ENCODE measurements at places on chromosomes 12 and 14. TPM values are rescaled to one million over a fixed set of nuclear protein-coding genes. Genes with fewer than 3 reads are reported as not detected.

- no peak for DNase-seq
These were observed 1.1 kb upstream of the ATP23 start for GRCh38 chr12:57940052-57940914.

AQP6 gene
- not detected for total RNA-seq

DNA sequence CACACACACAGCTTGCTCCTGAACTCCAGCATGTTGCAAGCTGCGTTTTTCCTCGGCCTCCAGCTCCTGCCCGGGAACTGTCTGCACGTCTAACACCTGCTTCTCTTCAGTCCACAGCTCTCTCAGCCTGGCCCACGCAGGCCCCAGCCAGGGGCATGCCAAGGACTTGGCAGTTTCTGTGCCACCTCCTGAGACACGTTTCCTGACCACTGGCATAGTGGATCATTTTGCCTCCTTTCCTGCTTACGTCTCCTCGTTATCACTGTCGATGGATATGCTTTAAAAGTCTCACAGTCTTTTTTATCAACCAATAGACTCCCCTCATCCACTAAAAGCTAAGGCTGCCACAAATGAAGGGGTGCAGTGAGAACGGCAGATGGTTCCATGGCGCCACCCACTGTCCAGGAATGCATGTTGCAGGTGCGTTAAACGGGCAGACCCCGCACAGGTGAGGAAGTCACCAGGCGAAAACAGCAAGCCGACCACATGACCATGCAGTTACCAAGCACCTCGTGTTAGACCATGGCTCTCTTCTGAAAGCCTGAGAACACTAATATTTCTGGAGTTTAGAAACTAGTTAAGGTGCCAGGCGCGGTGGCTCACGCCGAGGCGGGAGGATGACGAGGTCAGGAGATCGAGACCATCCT lies 14.7 kb upstream of the TEAD4 start:
- DNase-seq = peak; percentile 60

DNA sequence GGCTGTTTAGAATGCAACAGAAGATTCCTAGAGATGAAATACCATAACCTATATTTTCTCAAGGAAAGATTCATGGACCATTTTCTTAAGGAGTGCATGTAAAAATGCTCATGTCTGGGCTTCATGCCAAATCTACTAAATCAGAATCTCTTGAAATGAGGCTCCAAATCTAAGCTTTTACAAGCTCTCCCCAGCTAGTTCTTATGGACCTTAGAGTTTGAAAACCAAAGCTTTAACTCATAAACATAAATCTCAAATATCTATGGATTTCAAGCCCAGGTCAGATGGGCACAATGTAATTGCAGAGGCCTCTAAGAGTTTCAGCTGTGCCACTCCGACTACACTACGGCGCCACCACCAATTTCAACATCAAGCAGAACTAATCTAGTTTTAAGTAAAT lies 117.3 kb upstream of the CAND1 start:
- no peak for DNase-seq

ADCK1 gene
- 5.7 TPM for total RNA-seq

CMTM5 gene
- 1.6 TPM for total RNA-seq

- no peak for DNase-seq
These were observed 74.2 kb upstream of the MBIP start for GRCh38 chr14:36394593-36394992.

GLIPR1L2 gene
- 0.41 TPM for total RNA-seq

DNA sequence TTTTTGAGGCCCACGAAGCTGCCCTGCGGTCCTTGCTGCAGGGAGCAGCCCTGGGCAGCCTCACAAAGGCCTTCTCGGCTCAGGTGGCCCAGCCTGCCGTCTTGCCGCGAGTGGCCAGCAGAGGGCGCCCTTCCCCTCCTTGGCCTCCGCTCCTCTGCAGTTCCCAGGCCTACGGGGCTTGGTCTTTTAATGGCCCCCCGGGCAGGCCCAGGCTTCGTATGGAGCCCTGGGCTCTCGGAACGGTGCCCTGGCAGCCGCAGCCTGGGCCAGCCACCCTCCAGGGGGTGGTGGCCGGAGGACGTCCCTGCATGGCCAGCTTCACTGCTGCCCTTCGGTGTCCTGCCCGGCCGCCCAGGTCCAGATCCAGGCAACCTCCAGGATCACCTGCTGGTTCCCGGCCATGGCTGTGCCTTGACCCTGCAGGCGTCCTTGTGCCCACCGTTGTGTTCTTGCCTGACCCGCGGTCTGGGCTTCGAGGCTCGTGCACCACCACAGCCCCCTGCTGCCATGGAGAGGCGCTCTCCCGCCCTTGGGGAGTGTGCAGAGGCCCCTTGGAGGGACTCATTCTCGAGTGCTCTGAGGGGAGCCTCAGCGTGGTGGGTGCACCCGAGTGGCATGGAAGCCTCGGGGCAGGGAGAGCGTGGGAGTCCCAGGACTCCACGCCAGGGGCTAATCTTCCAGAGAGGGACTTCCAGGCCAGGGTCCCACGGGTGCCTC lies 9.4 kb downstream of the ASPG start:
- peak; percentile 88 for DNase-seq

- no peak for DNase-seq
These were observed 75.4 kb downstream of the IFT81 start for GRCh38 chr12:110199339-110200123.

GRCh38 chr12:68364328-68364727 lies 32.2 kb upstream of the MDM1 start:
- no peak for DNase-seq

DNAI7 gene
- total RNA-seq = 3.7 TPM

GRCh38 chr14:72610096-72610830 lies 283.6 kb downstream of the DPF3 start:
- no peak for DNase-seq

KIF5A gene
- 42.8 TPM for total RNA-seq

GRCh38 chr12:24821691-24822090 lies 127.2 kb downstream of the BCAT1 start:
- no peak for DNase-seq

TSPAN11 gene
- 2.9 TPM for total RNA-seq

- DNase-seq = no peak
These were observed 165.6 kb downstream of the ZFP36L1 start for GRCh38 chr14:68627050-68627867.

ISM2 gene
- total RNA-seq = 1.2 TPM

DNA sequence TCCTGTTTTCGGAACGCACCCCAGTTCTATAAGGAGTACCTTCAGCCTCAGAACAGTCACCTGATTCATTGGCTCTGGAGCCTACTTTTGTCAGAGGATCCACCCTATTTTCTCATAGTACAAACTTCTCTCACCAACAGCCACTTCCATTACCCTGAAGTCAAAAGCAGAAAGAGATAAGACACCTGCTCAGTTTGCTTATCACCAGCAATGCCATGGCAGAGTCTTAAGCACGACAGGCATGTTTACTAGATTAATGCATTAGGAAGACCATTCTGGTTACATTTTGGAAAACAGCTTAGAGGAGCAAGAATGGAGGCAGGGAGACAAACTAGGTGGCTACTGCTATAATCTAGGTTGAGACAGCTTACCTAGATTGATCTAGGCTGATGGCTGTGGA lies 67.7 kb downstream of the GXYLT1 start:
- no peak for DNase-seq

DNA sequence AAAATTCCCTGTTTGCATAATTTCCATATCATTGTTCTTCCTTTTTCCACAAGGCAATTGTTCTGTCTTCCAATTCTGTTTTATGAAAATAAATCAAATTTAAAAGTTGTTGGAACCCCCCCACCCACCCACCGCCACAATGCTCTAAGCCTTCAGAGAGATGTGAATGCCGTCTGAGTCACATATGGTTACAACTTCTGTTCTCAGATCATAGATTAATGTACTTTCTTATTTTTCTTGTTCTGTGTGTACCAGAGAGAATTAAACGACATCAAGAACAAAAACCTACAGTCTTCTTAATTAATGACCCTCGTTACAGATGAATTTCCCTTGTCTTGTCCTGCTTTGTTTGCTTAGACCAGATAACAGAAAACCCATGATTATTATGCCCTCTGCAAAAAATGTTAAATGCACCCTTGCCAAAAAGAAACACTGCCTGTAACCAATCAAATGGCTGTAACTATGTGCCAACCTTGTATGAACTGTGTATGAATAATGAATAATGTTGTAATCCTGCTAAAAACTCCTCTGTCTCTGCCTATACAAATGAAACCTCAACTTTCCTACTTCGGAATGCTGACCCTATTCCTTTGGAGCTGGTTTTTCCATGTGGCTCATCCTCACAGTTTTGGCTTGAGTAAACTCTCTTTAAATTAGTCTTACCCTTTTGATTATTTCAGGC lies 14.0 kb downstream of the OR6S1 start:
- no peak for DNase-seq

DNA sequence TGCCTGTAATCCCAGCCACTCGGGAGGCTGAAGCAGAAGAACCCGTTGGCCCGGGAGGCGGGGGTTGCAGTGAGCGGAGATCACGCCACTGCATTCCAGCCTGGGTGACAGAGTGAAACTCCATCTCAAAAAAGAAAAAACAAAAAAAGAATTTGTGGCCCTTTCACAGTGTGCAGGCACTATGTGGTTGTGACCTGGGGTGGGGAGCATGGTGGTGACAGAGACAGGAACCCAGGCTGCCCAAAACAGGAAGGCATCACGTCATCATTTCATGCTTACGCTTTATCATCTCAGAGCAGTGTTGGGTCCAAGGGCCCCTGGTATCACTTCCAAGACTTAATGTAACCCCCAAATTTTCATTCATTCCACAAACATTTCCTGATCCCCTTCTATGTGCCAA lies 175.7 kb upstream of the GSC start:
- no peak for DNase-seq
